ENCODE measurements at places on chromosomes 11 and 22. TPM values are rescaled to one million over a fixed set of nuclear protein-coding genes. Genes with fewer than 3 reads are reported as not detected.
A peak's percentile ranks its signal among the peaks of the same experiment; 100 is the strongest.

DNA sequence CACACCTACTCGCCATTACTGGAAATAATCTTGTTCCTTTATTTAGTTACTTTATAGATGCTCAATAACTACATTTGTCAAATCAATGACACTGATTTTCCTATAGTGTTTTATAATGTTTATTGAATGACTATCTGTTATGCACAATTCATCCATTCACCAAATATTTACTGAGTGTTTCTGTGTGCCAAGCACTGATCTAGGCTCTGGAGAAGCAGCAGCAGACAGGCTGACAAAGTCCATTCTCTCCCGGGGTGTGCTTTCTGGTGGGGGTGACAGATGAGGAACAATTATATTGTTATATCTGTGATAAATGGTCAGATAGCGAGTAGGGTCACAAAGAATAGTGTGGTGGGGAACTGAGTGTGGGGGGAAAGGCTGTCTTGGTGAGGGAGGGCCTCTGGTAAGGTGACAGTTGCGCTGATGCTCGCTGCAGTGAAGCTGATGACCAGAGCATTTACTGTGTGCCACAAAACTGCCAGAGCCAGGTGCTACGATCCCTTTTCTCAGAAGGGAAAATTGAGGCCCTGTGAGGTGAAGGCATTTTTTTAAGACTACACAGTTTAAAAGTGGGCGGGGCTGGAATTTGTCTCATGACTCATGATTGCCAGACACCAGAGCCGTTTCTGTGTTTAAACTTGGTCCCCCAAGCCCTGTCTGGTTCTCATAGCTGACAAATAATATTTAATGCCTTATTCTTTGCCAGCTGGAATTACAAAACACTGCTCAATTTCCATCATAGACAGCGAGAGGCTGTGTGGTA lies 10.2 kb downstream of the PACS1 start:
- no peaks in the 10 kb centered on the region for H3K27me3 ChIP-seq
- peak; percentile 80 for DNase-seq
- peaks cover 83% of the 10 kb centered on the region for H3K4me1 ChIP-seq
- peak overlapping the region; percentile 73 for H3K4me3 ChIP-seq
- H3K27ac ChIP-seq: peak overlapping the region; percentile 95

DNA sequence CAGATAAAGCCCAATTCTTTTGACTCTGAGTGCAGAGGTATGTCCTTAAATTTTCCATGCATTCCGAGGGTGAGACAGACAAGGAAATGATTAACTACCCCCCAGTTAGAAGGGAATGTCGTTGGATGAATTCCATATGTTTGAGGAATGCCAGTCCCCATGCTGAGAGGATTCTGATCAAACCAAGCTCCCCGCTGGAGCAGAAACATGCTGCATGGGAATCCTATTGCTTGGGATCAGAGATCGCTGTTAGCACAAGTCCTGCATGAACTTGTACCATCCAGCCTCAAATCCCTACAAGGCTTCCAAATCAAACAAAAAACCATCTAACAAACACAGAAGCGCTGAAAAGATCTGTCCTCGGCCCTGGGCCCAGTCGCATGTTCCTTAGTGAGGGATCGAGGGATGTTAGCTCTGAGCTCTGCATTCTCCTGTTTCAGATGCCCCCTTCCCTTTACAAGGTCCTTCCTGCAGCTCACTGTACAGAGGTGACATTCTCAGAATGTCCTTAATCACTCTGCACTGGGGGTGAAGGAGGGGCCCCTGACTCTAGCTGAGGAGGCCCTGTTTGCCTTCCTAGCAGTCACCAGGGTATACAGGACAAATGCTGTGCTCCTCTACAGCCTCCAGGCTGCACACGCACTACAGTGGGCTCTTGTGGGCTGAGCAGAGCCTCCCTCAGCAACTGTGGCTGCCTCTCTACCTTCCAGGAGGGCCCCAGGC lies 353.4 kb downstream of the TENM4 start:
- H3K4me3 ChIP-seq: no peak overlapping the region
- no peak for DNase-seq
- H3K27me3 ChIP-seq: no peaks in the 10 kb centered on the region
- no peaks in the 10 kb centered on the region for H3K36me3 ChIP-seq

DNA sequence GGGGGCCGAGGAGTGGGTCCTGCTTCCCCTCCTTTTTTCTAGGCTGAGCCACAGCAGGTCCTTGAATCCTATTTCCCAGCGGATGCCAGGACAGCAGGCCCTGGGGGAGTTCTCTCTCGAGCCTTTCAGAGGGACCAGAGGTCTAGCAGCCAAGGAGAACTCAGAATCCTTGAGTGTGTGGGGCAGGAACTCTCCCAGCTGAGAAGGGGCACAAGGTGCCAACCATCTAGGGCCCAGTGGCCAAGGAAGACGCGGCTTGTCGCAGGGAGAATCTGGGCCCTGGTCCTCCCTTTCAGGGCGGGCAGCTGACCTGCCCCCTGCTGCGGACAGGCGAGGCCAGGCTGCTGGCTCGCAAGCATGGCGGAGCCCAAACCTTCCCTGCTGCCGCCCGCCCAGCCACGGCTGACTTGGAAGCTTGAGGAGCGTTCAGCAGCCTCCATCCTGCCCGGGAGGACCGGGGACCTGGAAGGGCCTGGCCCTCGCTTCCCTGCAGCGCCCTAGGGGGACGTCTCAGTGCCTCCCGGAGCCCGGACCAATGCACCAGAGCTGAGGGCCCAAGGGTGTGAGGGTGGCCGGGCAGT lies 972 bp upstream of the TSSC4 start:
- peak; percentile 35 for DNase-seq
- H3K27ac ChIP-seq: peak overlapping the region; percentile 82
- H3K27me3 ChIP-seq: no peaks in the 10 kb centered on the region

- no peak for DNase-seq
- H3K4me1 ChIP-seq: no peaks in the 10 kb centered on the region
- no peaks in the 10 kb centered on the region for H3K36me3 ChIP-seq
- H3K4me3 ChIP-seq: no peak overlapping the region
Observed at GRCh38 chr11:26053966-26054365, 278.0 kb upstream of the ANO3 start.

- no peak overlapping the region for H3K4me3 ChIP-seq
- no peaks in the 10 kb centered on the region for H3K27me3 ChIP-seq
- peaks cover 20% of the 10 kb centered on the region for H3K4me1 ChIP-seq
- DNase-seq: no peak
Observed at GRCh38 chr11:126084608-126084912, 21.9 kb upstream of the CDON start.

Gene SLC22A12
- not detected for total RNA-seq

Gene SLC22A6
- total RNA-seq: not detected

GRCh38 chr11:67411785-67412152 lies 3.7 kb upstream of the CARNS1 start:
- H3K4me1 ChIP-seq: peaks cover 75% of the 10 kb centered on the region
- H3K27ac ChIP-seq: peak overlapping the region; percentile 90
- peak; percentile 49 for DNase-seq
- no peak overlapping the region for H3K4me3 ChIP-seq
- H3K27me3 ChIP-seq: no peaks in the 10 kb centered on the region

Gene P2RY6
- total RNA-seq: not detected

GRCh38 chr11:128210148-128210940 lies 377.0 kb downstream of the ETS1 start:
- no peak overlapping the region for H3K27ac ChIP-seq
- no peak overlapping the region for H3K4me3 ChIP-seq
- H3K27me3 ChIP-seq: no peaks in the 10 kb centered on the region
- peaks cover 1% of the 10 kb centered on the region for H3K36me3 ChIP-seq
- H3K4me1 ChIP-seq: peaks cover 5% of the 10 kb centered on the region
- DNase-seq: no peak

- no peak overlapping the region for H3K27ac ChIP-seq
- no peaks in the 10 kb centered on the region for H3K27me3 ChIP-seq
- no peak for DNase-seq
Observed at GRCh38 chr22:22604326-22605073, 39.9 kb upstream of the GGTLC2 start.

DNA sequence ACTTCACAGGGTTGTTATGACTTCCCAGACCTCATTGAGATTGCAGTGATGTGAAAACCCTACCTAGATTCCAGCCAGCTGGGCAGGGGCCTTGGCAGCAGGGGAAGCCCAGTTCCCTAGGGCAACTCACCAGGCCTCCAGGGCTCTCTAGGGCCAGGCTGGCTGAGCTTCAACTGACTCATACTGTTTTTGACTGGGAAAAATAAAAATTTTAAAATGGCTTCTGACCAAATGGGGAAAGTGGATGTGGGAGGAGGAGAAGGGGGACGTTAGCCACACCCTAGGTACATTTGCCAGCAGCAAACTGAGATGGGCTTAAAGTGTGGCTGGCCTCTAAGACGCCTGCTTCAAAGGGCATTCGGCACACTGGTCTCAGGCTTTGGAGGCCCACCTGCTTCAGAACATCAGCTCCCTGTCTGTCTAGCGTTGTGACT lies 39.0 kb downstream of the BMAL1 start:
- H3K27ac ChIP-seq: no peak overlapping the region
- peaks cover 81% of the 10 kb centered on the region for H3K4me1 ChIP-seq
- H3K27me3 ChIP-seq: no peaks in the 10 kb centered on the region
- no peak for DNase-seq
- no peak overlapping the region for H3K4me3 ChIP-seq

GRCh38 chr22:36894266-36894665 lies 19.2 kb upstream of the CSF2RB start:
- no peak overlapping the region for H3K4me3 ChIP-seq
- peaks cover 10% of the 10 kb centered on the region for H3K27me3 ChIP-seq
- no peak overlapping the region for H3K27ac ChIP-seq

GRCh38 chr11:102932678-102933077 lies 22.9 kb downstream of the MMP13 start:
- no peaks in the 10 kb centered on the region for H3K4me1 ChIP-seq
- H3K4me3 ChIP-seq: no peak overlapping the region
- H3K27ac ChIP-seq: no peak overlapping the region
- no peak for DNase-seq
- H3K36me3 ChIP-seq: no peaks in the 10 kb centered on the region

DNA sequence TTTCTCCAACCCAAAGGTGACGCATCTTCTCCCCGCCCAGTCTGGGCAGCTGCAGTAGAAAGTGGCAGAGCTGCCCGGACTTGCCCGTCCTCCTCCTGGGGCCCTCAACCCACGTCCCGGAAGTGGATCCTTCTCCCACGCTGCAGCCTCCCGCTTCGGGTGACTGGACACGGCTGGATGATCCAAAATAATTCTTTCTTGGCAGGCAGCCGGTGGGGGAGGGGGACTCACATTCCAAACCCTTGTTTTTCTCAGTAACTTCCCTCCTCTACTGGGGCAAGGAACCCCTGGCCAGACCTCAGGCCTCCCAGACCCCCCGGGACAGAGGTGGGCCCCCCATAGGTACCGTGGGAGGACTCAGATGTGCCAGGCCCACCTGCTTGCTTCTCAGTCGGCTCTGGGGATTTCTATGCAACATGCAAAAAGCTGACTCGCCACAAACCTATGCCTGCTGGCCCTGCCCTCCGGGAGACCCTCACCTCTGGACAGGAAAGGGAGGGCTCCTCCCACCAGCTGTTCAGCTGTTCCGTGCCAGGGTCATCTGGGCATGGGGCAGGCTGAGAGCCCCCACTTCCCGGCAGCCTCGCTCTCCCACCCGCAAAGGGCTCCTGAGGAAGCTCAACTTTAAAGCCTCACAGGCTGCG lies 1.4 kb downstream of the PLXNB2 start:
- H3K27ac ChIP-seq: no peak overlapping the region
- peak overlapping the region; percentile 54 for H3K4me3 ChIP-seq
- peak; percentile 53 for DNase-seq
- H3K4me1 ChIP-seq: peaks cover 6% of the 10 kb centered on the region
- H3K27me3 ChIP-seq: peaks cover 15% of the 10 kb centered on the region
- no peaks in the 10 kb centered on the region for H3K36me3 ChIP-seq

DNA sequence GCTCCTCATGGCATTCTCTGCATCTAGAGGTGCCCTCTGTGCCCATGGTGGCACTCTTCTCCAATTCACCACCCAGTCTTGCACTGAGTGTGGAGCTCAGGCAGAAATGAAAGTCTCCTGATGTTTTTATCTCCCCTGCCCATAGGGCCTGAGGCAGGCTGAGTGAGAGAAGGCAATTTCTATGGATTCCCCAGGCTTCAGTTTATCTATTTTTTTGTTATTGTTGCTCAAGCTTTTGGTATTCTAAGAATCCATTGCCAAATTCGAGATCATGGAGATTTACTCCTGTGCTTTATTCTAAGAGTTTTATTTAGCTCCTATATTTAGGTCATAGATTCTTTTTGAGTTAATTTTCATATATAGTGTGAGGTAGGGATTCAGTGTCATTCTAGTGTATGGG lies 40.7 kb downstream of the TSPAN18 start:
- no peak overlapping the region for H3K27ac ChIP-seq
- no peak overlapping the region for H3K4me3 ChIP-seq
- H3K27me3 ChIP-seq: no peaks in the 10 kb centered on the region
- DNase-seq: no peak
- H3K36me3 ChIP-seq: peaks cover 28% of the 10 kb centered on the region

- H3K4me1 ChIP-seq: no peaks in the 10 kb centered on the region
- DNase-seq: peak; percentile 11
- no peaks in the 10 kb centered on the region for H3K36me3 ChIP-seq
- H3K4me3 ChIP-seq: no peak overlapping the region
Observed at GRCh38 chr11:119849872-119850271, 120.9 kb upstream of the NECTIN1 start.

- no peaks in the 10 kb centered on the region for H3K4me1 ChIP-seq
- DNase-seq: no peak
- H3K4me3 ChIP-seq: no peak overlapping the region
Observed at GRCh38 chr22:22023581-22024137, 41.1 kb upstream of the TOP3B start.

DNA sequence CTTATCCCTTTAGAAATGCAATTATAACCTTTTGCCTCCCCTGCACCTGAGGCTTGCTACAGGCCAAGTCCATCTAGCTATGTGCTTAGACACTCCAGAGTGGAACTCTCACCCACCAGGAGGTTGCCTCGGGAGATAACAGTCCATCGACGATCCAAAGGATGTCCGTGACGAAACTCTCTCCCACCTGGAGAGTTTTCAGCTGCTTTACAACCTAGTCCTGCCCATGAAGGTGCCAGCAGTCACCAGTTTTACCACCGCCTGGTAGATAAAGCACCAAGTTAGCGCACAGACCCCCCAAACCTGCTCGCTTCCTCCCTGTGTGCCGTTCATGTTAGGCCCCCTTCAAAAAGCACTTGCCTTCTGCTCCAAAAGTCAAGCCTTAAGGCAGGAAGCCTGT lies 53.1 kb upstream of the SHISAL1 start:
- H3K4me3 ChIP-seq: no peak overlapping the region
- no peak for DNase-seq
- H3K4me1 ChIP-seq: no peaks in the 10 kb centered on the region
- H3K36me3 ChIP-seq: no peaks in the 10 kb centered on the region
- no peaks in the 10 kb centered on the region for H3K27me3 ChIP-seq
- H3K27ac ChIP-seq: no peak overlapping the region

Gene P2RY2
- not detected for total RNA-seq

DNA sequence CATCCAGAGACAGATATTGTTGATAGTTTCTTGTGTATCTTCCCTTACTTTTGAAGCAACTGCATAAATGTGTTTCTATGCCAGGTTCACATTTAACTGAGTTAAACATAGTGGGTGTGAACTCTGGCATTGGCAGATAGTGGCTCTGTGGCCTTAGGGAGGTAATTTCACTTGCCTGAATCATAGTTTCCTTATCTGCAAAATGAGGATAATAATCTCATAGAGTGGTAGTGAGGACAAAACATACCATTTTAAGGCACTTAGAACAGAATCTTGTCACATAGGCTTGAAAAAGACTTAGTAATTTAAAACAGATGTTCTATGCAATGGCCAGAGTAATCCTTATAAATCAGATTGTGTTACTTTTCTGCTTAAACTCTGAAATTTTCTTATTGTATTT lies 56.4 kb upstream of the SYN3 start:
- no peaks in the 10 kb centered on the region for H3K36me3 ChIP-seq
- H3K4me3 ChIP-seq: no peak overlapping the region
- H3K4me1 ChIP-seq: no peaks in the 10 kb centered on the region
- DNase-seq: no peak
- no peak overlapping the region for H3K27ac ChIP-seq

GRCh38 chr11:37108436-37109285 lies 510.6 kb upstream of the RAG2 start:
- H3K4me3 ChIP-seq: no peak overlapping the region
- no peaks in the 10 kb centered on the region for H3K36me3 ChIP-seq
- DNase-seq: no peak
- H3K4me1 ChIP-seq: no peaks in the 10 kb centered on the region

Gene CRYBB3
- total RNA-seq: 0.27 TPM
